ENCODE measurements at places on chromosomes 12 and 14.
A peak's percentile ranks its signal among the peaks of the same experiment; 100 is the strongest.

- DNase-seq: no peak
These were observed 26.9 kb downstream of the IQSEC3 start for GRCh38 chr12:93266-94005.

GRCh38 chr12:52689239-52689638 lies 9.0 kb upstream of the KRT1 start:
- no peak for DNase-seq

- peak; percentile 18 for DNase-seq
These were observed 2.9 kb downstream of the ATXN3 start for GRCh38 chr14:92103363-92103989.

GRCh38 chr12:56334490-56334793 lies 642 bp upstream of the PAN2 start:
- no peak for DNase-seq

DNA sequence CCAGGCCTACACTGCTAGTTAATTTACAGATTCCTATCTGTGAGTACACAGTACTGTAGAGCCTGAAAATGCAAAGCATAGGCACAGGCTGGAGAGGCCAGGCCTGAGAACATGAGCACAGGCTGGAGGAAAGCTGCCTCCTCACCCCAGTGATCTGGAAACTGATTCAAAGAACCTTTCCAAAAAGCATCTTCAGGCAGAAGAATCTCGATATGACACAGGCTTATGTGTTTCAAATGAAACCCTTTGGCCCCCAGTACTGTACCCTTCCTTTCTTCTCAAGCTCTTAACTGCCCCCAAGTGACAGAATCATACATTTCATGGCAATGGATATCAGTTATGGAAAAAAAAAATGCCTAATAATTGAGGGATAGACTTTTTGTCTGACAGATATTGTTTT lies 122.0 kb downstream of the KCNC2 start:
- no peak for DNase-seq

DNA sequence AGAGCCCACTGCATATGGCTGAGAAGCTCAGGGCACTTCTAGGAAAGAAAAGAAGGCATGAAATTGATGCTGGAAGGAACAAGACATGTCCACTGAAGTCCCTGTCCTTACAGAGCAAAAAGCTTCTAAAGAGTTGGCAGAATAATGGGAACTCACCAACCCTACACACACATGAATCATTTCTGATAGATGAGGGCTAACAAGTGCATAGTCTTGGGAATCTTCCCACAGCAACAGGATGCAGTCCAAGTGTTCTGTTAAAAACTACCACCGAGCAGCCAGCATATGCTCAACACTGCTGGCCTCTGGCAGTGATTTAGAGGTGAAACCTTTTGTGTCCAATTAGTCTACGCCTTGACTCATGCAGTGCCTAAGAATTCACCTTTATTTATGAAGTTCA lies 44.8 kb downstream of the RHOJ start:
- DNase-seq: no peak

- no peak for DNase-seq
These were observed at the start of gene SYT10 for GRCh38 chr12:33439587-33440011. Gene SYT10, minus strand, starts transcription at chr12:33439819. Its CDS starts 297 bp downstream, at chr12:33439522.

DNA sequence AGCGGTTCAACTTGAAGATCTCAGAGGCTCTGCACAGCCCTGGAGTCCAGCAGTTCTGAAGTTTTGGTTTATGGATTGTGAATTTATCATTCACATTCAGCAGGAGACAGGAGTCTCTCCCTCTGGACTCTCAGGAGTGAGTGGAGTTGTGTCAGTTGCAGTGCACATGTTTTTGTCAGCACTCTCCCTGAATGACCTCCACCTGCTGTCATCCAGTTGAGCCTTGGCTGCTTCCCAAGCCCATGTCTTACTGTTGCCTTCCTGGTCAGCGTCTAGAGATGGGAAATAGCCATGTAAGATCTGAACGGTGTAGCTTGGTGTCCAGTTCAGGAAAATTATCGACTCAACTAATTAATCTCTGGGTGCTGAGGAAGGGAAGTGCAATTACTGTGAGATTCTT lies 133.2 kb downstream of the PRKCH start:
- no peak for DNase-seq

DNA sequence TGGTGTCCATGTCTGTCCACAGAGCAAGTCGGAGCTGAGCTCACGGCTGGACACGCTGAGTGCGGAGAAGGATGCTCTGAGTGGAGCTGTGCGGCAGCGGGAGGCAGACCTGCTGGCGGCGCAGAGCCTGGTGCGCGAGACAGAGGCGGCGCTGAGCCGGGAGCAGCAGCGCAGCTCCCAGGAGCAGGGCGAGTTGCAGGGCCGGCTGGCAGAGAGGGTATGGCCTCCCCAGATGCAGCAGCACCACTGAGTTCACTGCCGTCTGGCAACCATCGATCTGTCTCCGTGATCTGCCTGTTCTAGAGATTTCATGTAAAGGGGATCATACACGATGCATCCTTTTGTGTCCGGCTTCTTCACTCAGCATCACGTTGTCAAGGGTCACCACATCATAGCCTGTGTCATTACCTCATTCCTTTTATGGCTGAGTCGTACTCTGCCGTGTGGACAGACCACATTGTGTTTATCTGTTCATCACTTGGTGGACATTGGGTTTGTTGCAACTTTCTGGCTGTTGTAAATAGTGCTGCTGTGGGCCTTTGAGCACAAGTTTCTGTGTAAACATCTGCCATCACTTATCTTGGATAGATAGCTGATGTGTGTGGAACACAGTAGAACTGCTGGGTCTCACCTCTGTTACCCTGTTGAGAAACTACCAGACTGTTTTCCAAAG lies 21.9 kb downstream of the HIP1R start:
- DNase-seq: no peak

DNA sequence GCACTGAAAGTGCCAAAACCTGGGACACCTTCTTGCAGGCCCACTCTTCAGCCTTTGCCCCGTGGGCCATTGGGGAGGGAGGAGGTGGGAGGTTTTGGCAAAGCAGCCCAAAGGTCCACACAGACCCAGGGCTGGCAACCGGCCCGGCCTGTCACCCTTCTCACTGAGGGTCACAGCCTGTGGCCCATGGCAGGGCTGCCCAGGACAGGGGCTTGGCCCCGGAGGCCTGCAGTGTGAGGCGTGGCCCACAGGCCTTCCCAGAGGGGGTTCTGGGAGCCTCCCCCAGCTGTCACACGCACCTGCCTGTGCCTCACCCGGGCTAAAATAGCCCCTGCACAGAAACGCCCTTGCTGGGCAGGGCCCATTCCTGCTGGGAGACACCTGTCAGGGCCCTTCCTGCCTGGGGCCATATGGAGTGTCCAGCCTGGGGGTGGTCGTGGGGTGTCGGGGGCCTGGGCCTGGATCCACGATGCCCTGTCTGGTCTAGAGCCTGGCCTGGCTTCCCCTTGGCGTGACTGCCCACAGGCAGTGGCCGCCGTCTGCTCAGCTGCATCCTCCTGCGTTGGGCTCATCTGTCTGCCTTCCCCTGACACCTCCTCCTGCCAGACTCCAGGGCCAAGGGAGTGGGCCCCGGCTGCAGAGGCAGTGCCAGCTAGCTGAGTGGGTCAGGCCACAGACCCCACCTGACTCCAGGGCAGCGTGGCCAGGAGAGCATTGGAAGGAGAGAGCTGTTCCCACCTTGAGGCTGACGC lies 19.2 kb downstream of the PACS2 start:
- DNase-seq: no peak

GRCh38 chr12:109732321-109733305 lies 19.0 kb downstream of the FAM222A start:
- no peak for DNase-seq

GRCh38 chr12:116215023-116215422 lies 62.5 kb downstream of the MED13L start:
- no peak for DNase-seq

DNA sequence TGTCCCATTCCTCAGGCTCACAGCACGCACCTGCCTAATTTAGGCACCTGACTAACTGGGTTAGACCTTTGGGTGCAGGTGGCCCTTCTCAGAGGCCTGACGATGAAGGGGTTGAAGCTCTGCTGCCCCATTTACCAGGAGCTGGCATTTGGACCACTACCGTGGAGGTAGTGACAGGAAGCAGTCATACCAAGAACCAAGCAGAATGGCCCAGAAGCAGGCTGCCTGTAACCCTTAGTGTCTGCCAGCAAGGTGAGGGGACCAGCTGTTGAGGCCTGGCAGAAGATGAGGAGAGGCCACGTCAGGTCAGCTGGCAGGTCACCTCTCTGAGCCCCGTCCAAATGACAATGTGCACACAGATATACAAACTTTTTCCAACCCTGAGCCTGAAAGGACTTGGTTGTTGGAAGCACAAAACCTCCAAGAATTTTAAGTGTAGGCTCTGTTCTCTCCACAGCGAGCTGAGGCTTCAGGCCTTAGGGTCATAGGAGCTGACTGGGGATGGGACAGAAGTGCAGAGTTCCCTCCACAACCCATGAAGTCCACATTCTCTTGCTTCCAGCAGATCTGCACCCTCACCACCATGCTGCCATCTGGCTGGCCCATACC lies 23.1 kb downstream of the VASH1 start:
- no peak for DNase-seq

- DNase-seq: no peak
These were observed at the start of gene HVCN1 for GRCh38 chr12:110688446-110689280. Gene HVCN1, minus strand, starts transcription at chr12:110689115. Its CDS starts 5,870 bp downstream, at chr12:110683245.

DNA sequence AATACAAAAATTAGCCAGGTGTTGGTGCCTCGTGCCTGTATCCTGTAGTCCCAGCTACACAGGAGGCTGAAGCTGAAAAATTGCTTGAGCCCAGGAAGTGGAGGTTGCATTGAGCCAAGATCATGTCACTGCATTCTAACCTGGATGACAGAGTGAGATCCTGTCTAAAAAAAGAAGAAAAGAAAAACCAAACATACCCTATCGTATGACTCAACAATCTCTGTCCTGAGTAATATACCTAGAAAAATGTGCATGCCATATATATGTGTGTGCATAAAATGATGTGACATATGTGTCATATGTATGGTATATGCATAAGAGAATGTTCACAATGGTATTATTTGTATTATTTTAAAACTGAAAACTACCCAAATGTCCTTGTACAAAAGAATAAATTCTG lies 261.5 kb upstream of the CLEC14A start:
- no peak for DNase-seq

DNA sequence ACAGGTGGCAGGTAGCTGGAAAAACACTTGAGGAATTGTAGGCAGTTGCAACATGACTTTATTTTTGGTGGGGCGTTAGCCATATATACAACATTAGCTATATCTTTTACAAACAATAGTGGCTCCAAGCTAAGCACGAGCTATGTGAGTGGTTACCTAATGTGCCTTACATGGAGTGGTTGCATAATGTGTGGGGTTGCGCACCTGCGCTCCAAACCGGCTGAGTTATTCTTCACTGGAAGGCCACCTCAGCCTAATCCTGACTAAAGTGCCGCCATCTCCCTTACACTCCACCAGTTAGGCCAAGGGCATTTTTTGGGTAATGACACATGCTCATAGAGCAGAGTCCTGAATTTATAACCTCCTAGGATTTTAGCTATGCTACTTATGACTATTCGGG lies 31.8 kb upstream of the G2E3 start:
- no peak for DNase-seq

DNA sequence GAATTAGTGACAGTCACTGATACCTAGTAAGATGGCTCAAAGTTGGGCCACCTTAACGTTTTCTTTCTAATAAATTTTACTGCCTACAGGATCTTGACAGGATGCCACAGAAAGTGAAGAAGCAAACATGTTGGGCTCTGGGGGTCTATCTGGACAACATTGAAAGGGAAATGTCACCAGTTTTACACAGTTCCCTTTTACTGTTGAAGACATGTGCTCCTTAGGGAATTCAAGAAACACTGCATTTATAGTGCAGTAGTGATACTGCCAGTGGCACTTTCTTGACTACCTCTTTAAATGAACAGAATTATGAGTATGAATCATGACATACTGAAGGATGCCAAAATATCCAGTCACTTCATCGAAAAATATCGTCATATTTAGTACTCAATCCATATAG lies 269.3 kb upstream of the SYT10 start:
- no peak for DNase-seq

DNA sequence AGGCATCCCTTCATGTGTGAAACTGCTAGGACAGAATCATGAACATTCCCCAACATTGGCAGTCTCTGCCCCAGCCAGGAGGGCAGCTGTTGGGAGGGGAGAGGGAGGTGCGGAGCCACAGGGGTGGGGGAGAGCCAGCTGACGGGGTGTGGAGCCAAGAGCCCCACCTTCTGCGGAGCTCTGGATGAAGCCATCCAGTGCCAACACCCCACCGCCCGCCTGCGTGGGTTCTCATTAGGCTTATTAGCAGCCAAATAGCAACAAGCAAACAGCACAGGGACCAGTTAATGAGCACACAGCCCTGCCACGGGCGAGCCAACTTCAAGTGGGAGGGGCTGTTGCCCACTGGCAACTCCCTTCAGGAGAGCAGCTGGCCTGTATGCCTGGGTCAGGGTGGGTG lies 12.1 kb downstream of the LTBP2 start:
- no peak for DNase-seq

DNA sequence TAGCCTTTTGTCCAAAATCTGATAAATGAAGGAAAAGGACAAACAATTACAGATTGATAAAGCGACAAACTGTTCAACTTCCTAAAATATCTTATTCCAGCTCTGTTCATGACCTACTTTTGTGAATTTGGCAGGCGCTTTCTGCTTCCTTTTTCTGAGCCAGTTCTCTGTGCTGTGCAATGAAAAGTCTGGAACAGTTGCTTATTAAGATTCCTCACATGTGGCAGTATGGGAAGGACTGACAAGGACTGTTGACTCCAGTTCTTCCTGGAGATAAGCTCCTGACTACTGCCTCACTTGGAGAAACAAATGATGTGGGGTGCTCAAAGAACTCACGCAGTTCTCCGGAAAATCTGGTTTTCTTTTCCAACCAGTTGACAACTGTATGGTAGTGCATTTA lies 58.3 kb upstream of the ANP32D start:
- no peak for DNase-seq

- DNase-seq: no peak
These were observed 42.1 kb upstream of the LGR5 start for GRCh38 chr12:71397433-71397954.

GRCh38 chr14:81095539-81095938 lies 125.2 kb downstream of the GTF2A1 start:
- no peak for DNase-seq

- DNase-seq: peak; percentile 44
These were observed 3.3 kb downstream of the PARP11 start for GRCh38 chr12:3869865-3870264.

- DNase-seq: no peak
These were observed 223.8 kb downstream of the DACT1 start for GRCh38 chr14:58861586-58861985.

DNA sequence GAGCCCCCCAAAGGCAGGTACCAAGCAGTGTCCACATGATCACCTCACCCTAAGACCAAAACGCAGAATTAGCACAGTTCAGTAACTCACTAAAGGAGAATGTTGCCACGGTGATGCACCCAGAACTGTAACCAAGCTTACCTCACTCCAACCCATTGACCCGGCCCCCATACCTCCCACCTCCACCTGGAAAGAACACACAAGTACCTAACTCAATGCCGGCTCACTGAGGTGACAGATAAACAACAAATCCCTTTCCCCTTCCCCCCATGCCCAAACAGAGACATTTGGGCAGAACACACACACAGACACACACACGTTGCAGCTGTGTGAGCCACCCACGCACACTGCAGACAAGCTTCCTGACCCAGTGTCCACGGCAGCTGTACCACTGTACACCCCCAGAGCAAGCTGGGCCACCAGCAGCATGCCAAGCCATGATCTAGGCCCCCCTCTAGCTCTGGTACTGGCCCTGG lies 1.3 kb downstream of the RAPGEF3 start:
- no peak for DNase-seq

Measured in KG1 (cell line).